ENCODE measurements at places on chromosomes 3 and 15.

DNA sequence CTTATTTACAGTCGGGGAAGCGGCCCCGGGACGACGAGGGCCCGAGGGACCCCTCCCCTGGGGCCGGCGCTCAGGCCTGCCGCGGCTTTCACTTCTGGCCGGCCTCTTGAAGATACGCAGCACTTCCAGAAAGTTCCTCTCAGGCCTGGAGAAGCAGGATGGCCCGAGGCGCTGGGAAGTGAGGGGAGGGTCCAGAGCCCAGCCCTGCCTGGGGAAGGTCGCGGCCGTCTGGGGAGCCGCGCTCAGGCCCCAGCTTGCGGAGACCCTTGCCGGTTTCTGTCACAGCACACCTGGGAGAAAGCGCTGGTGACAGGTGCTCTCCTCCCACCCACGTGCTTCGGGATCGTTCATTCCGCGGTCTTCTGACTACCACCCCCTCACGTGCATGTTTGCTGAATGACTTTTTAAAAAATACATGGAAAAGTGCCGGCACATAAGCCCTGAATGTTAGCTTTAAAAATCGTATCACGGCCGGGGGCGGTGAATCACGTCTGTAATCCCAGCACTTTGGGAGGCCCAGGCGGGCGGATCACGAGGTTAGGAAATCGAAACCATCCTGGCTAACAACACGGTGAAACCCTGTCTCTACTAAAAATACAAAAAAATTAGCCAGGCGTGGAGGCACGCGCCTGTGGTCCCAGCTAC lies 727 bp upstream of the TM2D3 start:
- DNase-seq = peak; percentile 20

DNA sequence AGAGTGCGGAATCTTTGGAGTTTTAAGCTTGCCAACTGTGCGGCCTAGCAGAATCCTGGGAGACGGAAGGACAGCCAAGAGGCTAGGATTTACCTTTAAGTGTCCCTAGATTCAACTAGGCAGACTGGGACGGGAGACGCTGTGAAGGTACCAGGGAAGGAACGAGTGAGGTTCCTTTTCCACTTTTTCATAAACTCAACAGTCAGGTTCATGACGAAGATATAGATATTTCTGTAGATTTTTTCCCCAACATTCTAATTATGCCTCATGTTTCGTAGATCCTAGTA lies 564 bp upstream of the GABPB1 start:
- no peak for DNase-seq

GRCh38 chr15:35583863-35584528 lies 38.0 kb upstream of the DPH6 start:
- no peak for DNase-seq

DNA sequence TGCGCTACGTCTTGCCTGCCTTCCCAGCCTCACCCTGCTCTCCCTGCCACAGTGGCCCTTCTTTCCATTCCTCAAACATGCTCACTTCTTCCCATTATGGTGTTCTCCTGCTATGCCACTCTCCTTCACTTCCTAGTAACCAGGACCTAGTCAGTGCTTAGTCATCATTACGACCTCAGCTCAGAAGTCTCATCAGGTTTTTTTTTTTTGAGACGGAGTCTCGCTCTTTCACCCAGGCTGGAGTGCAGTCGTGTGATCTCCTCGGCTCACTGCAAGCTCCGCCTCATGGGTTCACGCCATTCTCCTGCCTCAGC lies 149.5 kb downstream of the GREM1 start:
- no peak for DNase-seq

- peak; percentile 9 for DNase-seq
Observed at GRCh38 chr15:60901647-60902046, 327.5 kb downstream of the RORA start.

DNA sequence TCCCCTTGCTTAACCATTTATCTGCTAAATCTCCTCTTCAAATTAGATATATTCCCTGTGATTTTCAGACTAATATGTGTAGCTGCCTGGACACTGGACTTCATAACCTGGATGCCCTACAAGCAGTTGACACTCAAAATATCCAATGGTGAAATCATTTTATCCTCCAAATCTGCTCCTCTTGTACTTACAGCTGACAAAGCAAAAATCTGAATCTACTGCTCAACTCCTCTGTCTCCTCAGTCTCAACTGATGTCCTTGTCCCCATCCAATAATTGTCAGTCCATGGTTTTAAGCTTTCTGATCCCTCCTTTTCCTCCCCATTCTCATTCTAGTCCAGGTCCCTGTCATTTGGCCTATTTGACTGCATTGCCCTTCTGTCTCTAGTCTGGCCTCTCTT lies 411.8 kb downstream of the TBC1D5 start:
- no peak for DNase-seq

DNA sequence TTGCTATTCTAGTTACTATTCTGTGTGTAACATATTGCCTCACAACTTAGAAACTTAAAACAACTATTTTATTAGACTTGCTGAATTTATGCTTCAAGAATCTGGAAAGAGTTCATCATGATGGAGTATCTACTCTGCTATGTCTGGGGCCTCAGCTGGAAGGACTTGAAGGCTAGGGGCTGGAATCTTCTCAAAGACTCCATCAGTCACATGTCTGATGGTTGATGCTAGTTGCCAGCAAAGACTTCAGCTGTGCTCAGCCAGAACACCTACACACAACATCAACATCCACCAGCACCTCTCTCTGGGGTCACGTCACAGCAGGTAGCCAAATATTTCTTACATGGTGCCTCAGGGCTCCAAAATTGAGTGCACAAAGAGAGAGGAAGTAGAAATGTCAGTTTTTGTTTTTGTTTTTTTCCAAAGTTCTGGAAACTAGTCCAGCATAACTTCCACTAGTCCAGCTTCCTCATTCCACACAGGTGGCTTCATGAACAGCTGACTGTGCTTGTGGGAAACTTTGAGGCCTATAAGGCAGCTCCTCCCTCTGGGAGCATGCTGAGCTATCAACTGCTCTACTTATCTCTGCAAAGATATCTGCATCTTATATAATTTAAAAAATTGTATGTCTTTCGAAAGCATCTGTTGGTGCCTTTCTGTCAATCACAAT lies 325.4 kb upstream of the AGTR1 start:
- DNase-seq = no peak
